Hematopoietic multipotent progenitor cell treated with erythropoietin and hydrocortisone succinate and interleukin-3 and kit ligand, for 6 days (in vitro differentiated cells): ENCODE measurements at places on chromosomes 13 and 19.

- DNase-seq = peak; percentile 12
Observed at GRCh38 chr13:55245005-55245644, 1895.6 kb upstream of the PRR20A start.

DNA sequence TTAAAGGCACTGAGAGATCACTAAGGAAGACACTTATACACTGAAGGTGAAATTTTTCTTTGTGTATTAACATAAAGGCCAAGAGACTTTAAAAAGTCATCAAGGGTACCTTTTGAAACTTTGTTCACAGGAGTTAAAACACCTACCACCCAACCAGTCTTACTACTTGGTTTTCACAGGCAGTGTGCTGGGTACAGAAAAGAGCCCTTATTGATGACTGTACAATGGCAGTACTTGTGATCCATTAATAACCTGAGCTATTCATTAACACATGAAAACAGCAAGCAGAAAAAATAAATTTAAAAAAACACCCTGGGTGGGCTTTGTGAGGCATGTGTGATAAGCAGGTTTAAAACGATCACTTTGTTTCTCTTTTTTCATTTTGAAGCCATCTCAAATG, 148.9 kb downstream of the TBC1D4 start:
- DNase-seq = no peak

GRCh38 chr19:53773999-53774398, 50.1 kb downstream of the NLRP12 start:
- DNase-seq = no peak

DNA sequence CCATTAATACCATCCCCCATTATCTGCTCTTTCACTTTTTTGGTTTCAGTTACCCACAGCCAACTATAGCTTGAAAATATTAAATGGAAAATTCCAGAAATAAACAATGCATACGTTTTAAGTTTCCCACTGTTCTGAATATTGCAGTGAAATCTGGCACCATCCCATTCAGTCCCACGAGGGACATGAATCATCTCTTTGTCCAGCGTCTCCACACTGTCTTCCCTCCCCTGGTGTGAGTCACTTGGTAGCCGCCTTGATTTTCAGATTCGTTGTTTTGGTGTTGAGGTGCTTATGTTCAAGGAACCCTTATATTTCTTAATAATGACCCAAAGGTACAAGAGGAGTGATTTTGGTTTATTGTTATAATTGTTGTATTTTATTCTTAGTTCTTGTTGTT, 246.1 kb downstream of the DCT start:
- no peak for DNase-seq

- peak; percentile 61 for DNase-seq
Observed at GRCh38 chr19:4523306-4524110, 5.2 kb upstream of the PLIN4 start.

DNA sequence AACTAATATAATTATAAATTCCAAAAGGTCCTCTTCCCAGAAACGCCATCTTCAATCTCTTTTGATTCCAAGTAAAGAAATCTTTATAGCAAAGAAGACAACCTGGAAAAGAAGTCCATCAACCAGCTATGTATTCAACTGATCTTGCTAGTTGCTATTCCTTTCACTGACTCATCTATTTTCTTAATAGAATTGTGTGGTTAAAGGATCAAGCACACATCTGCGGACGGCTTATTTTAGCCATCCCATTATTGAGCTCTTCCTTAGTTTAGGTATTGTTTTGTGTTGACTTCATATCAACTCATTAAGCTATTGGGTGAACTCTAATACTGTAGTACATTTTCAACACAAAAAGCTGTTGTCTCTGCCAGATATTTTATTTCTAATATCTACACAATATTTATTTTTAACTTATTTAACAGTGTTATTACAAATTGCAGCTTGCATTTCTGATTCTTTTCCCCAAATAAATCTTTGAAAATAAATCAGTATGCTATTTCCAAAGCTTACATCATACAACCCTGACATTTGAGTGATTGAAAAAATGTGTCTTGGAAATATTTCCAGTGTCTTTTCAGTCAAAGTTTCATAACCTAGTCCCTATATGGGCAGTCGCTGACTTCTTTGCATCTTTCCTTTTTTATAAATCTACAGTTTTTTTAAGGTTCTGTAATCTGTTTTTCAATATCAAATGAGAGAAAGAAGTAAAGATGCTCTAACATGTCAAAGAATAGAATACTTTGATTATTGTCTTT, 158.8 kb upstream of the SPRY2 start:
- DNase-seq = no peak

GRCh38 chr19:40465025-40465556, 454 bp downstream of the BLVRB start:
- peak; percentile 87 for DNase-seq

- peak; percentile 70 for DNase-seq
Observed at GRCh38 chr19:39251846-39252245, 3.2 kb upstream of the IFNL4 start.

- no peak for DNase-seq
Observed at GRCh38 chr13:69660155-69660554, 447.5 kb upstream of the ATXN8OS start.

DNA sequence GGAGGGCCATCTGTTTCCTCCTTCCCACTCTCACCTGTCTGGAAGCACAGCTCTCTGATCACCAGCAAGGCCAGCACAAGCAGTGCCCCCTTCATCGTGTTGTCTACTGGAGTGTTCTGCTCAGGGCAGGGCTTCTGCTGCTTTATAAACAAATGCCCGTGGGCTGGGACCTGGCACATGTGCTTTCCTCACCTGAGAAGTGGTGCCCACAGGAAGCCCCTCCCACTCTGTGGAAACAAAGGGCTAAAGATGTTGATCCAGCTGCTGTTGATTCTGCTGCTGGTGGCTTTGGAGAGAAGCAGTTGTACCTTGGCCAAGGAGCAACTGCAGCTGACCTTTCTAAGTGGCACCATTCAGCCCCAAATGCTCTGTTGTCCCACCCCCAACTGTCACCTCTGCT, 26.4 kb upstream of the ZNF181 start:
- no peak for DNase-seq

GRCh38 chr19:6551607-6552450, 21.0 kb downstream of the TNFSF9 start:
- peak; percentile 86 for DNase-seq

GRCh38 chr13:43444081-43444480, 342.7 kb downstream of the ENOX1 start:
- no peak for DNase-seq

GRCh38 chr19:16295057-16295456, 29.6 kb upstream of the KLF2 start:
- DNase-seq = no peak

DNA sequence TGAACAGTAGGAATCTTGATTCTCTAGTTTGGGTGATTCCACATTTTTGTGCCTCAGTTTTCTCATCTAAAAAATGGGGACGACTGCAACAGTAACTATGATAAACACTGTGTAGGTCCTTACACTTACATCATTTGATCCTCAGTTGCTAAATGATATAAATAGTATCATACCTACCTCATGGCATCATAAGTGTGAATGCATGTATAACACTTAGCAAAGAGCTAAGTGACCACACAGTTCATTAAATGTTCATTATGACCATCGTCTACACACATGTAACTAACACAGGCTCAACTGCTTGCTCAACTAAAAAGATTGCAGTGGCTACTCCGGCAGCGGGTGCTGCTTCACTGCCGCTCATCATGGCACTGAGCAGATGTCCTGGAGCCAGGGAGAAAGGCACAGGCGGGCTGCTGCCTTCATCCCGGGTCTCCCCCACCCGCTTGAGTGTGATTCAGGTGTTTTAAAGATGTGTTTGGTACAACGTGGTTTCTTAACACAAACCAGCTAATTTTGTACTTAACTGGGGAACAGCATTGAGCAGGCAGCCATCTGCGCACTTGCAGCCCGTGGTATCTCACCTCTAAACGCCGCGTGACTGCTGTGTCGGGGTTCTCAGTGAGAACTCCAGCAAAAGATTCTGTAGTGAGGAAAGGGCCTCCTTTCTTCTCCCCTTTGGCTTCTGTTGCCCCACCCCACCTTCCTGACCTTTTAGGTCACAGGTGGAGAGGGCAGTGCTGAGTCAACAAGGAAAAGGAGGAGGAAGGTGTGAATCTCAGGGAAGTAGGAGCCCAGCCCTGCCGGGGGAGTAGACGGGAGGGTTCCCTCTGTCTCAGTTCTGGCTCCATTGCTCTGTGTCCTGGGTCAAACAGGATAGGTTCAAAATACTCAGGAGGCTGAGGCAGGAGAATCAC, 11.7 kb upstream of the ACTN4 start:
- DNase-seq = no peak

- DNase-seq = no peak
Observed at GRCh38 chr19:49119411-49120324, at the start of gene PPFIA3. PPFIA3 (plus strand) TSS chr19:49119544; CDS start chr19:49127874, 8,330 bp downstream.

- DNase-seq = no peak
Observed at GRCh38 chr13:100561599-100562204, 26.9 kb downstream of the GGACT start.

DNA sequence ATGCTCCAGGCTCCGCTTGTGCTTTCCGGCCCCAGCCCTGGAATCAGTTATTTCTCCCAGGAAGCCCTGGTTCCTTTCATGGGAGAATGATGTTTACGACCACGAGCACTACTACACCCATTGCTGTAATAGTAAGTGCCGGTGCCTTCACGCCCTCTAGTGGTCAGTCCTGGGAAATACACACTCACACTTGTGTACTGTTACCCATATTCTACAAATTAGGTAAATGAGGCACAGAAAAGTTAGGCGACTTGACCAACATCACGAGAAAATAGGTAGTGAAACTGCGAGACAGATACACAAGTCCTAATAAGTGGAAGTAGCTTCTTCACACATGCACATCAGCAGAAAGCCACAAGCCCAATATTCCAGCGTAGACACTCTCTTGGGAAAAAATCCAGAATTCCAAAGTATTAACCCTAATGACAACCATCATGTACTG, 21.7 kb downstream of the CEACAM21 start:
- peak; percentile 79 for DNase-seq

DNA sequence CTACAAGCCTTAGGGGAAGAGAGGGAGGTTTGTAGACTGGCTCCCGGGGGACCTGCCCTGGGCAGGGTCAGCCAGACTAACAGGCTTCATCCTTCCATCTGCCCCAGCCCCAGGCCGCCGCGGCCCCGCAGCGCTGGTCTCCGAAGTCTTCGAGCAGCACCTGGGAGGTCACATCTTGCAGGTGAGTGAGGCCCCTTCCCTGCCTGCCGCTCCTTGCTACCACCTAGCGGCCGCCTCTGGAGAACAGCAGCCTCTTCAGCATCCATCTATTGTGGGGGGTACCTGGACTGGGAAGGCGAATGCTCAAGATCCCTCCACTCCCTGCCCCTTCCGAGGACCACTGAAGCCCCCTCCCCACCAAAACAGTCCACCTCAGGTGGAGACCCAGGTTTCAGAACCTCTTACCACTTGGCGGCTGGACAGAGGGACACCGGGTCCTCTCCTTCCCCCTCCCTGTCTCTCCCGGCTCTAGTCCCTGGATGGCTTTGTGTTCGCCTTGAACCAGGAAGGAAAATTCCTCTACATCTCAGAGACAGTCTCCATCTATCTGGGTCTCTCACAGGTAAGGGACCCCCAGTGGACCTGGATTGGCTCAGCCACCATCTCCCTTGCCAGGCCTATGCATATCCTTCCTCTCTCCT, 12.7 kb downstream of the NPAS1 start:
- peak; percentile 57 for DNase-seq

DNA sequence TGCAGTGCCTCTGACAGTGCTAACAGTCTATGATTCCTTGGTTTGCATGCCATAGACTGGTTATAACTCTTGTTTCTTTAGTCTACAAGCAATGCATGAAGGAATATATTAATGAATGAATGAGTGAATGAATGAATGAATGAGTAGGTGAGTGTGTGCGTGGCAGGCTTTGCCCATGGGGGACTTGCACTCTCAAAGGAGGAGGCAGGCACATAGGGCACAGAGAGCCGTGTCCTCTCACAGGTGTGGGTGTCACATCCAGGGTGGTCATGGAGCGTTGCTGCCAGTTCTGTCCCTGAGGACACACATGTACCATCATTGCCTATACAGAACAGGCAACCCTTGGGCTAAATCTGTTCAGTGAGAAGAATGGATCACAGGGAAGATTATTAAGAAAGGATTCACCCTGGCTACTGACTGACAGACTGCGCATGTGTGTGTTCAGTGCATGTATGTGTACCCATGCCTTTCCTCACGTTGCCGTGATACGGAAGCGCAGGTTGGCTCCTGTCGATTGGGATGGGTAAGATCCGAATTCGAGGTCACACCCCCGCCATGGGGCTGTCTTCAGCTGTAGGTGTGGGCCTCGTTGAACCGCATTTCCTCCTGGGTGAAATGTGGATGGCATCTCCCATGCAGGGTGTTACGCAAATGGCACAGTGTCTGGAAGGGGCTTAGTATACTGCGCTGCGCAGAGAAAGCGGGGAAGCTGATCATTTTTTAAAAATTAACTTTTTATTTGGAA, 161.4 kb downstream of the STK24 start:
- no peak for DNase-seq

GRCh38 chr19:55687281-55688201, 12.5 kb downstream of the EPN1 start:
- no peak for DNase-seq

GRCh38 chr19:50639121-50640112, at the start of gene SYT3:
SYT3 (minus strand) TSS chr19:50639881; CDS start chr19:50637411, 2,470 bp downstream.
- DNase-seq = peak; percentile 68

DNA sequence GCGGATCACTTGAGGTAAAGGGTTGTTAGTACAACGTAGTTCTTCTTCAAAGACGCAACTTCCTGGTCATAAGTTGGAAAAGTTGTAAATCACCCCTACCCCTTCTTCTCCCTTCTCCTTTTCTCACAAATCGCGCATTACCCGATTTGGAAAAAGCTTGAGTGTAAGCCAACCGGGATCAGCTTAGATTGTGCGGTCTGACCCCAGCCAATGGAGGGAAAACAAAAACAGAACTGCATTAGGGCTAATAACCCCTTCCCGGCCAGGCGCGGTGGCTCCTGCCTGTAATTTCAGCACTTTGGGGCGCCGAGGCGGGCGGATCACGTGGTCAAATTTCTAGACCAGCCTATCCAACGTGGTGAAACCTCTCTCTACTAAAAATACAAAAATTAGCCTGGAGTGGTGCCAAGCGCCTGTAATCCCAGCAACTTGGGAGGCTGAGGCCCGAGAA, 806 bp downstream of the ZNF90 start:
- DNase-seq = peak; percentile 18

GRCh38 chr13:90500569-90500968, 846.9 kb upstream of the MIR17HG start:
- DNase-seq = no peak

- DNase-seq = peak; percentile 22
Observed at GRCh38 chr19:12797141-12797587, 4.4 kb downstream of the PRDX2 start.

DNA sequence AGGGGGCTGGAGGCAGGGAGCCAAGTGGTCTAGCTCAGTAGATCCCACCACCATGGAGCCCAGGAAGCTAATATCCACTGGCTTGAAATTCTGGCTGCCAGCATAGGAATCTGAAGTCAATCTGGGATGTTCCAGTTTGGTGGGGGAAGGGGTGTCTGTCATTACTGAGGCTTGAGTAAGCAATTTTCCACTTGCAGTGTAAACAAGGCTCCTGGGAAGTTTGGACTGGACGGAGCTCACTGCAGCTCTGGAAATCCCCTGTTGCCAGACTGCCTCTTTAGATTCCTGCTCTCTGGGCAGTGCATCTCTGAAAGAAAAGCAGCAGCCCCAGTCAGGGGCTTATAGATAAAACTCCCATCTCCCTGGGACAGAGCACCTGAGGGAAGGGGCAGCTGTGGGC, 349.2 kb upstream of the KLHL1 start:
- DNase-seq = no peak

GRCh38 chr13:112362021-112362420, 14.1 kb upstream of the SPACA7 start:
- no peak for DNase-seq
